ENCODE measurements at places on chromosomes 1 and 21. TPM values are rescaled to one million over a fixed set of nuclear protein-coding genes. Genes with fewer than 3 reads are reported as not detected.

DNA sequence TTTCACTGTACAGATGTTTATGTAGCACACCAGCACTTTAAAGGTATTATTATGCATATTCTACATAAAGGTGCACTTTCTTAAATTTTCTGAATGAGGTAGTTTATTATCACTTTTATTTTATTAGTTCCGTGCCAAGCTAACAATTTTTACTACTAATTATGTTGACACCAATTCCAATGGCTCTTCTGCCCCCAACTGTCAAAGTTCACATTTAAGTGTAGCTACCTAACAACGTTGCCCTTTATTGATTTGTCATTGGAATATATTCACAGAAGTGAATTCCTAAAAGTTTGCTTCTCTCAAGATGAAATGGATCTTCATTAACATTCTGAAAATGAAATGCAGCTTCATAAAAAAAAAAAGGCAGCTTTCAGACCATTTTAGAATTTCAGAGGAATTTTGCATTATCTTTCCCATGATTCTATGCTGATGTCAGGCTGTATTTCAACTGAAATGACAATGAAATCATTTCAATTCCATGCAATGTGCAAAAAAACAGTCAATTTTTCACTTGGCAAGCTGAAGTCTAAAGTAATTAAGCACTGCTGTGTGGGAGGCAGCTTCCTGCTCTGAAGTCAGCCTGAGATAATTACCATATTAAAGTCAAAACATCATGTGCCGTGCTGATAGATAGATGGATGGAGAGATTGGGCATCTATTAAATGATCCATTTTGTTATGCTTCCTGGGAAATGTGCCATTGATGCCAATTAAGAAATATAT is 229.2 kb downstream of the TTLL7 start:
- DNase-seq, result no peak

- DNase-seq, result no peak
Measured at GRCh38 chr1:169513208-169513607, 27.5 kb upstream of the SLC19A2 start.

DNA sequence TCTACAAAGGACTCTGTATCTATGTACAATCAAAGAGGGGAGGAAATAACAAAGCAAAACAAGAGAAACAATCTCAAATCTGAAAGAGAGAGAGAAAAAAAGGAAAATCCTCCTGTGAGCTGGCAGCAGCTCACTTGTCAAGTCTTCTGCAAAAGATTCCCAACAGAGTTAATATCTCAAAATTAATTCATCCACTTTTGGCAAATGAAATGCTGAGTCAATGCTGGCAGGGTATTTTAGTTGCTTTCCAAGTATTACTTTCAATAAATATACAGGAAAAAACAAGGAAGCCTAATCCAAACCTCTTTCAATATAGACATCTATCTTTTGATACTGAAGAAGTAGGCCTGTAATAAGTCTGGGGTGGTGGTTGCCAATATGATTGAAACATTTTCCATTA is 613.9 kb upstream of the NEGR1 start:
- DNase-seq, result no peak

DNA sequence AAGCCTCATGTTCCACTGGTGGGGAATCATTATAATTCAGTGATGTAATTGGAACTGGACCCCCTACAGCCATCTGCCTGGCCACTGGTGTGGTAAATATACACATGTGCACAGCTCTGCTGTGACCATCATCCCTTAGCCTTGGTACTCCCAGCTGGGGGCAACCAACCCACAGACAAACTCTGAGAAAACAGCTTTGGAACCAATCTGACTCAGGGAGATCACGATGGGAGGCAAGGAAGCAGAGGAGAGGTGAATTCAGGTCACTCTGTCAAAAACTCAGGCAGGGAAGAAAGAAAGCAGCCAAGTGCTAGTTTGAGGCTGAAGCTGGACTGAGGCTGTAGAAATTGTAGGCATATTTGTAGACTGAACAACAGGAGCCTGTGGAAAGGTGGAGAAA is 197.8 kb upstream of the GALNT2 start:
- DNase-seq, result no peak

DNA sequence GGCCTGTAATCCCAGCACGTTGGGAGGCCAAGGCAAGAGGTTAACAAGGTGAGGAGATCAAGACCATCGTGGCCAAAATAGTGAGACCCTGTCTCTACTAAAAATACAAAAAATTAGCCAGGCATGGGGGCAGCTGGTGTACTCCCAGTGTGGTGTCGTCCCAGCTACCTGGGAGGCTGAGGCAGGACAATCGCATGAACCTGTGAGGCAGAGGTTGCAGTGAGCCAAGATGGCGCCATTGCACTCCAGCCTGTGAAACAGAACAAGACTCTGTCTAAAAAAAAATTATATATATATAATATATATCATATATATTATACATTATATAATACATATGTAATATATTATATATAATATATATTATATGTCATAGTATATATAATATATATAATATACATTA is 249.2 kb upstream of the TPTE start:
- no peak for DNase-seq

DNA sequence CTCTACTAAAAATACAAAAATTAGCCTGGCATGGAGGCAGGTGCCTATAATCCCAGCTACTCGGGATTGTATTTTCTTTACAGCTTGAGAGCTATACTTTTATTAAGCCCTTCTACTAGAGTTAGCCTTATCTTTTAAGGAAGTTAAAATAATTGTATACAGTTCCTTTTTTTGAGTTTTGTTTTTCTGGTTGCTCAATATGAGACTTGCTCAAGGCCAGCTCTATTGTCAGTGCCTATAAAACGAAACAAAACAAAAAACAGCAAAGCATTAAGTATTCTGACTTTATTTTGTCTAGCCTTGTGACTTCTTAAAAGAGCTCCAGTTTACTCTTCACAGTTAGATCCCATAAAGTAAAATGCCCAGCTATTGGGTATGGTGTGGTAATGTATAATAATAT is 17.2 kb downstream of the PKN2 start:
- no peak for DNase-seq

- no peak for DNase-seq
Measured at GRCh38 chr1:1438531-1439381, 3.3 kb downstream of the VWA1 start.

DNA sequence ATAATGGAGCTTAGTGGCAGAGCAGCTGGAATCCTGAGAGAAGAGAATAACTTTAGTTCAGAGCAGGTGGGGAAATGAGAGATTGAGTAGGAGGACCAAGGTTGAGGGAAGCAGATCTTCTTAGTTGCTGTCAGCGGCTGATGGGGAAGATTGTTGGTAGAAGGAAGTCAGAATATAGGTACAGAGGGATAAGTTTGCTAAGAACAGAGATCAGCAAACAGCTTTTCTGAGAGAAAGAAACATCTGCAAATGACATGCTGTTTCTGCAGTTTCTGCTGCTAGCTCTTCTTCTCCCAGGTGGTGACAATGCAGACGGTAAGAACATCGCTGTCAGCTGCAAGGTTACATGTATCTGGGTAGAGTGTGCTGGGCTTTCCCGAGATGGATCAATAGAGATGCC is at the start of gene CD1C:
CD1C (plus strand) TSS at position 113 of the 400 bp plus-strand sequence; CDS start at position 255, 142 bp downstream.
- no peak for DNase-seq

DNA sequence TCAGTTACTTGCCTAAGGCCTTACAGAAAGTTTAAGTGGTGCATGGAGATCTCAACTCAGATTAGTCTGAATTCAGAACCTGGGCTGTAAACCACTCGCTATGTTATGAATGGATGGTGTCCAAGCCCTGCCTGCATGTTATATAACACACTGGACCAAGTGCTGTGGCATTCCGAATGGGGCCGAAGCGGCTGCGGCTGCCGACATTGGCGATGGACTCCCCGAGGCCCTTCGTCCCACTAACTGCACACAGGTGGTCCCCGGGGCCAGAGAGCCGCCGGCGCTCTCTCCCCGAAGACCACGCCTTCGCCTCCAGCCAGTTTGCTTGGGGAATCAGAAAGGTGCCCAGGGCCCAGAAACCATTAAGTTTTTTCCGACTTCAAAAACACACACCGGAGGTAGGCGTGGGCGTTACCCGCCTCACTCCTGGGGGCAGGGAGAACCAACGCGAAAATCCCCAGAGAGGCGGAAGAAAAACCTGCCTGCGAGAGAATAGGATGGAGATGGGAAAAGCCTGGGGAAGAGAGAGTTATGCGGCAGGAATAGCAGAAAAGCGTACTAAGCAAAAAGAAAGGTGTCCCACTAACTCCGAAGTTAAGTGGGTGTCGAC is 579 bp upstream of the TENT5C start:
- DNase-seq, result no peak

- no peak for DNase-seq
Measured at GRCh38 chr1:40825435-40825788, 36.8 kb downstream of the CITED4 start.

- no peak for DNase-seq
Measured at GRCh38 chr1:207806531-207807325, 54.9 kb downstream of the CD46 start.

DNA sequence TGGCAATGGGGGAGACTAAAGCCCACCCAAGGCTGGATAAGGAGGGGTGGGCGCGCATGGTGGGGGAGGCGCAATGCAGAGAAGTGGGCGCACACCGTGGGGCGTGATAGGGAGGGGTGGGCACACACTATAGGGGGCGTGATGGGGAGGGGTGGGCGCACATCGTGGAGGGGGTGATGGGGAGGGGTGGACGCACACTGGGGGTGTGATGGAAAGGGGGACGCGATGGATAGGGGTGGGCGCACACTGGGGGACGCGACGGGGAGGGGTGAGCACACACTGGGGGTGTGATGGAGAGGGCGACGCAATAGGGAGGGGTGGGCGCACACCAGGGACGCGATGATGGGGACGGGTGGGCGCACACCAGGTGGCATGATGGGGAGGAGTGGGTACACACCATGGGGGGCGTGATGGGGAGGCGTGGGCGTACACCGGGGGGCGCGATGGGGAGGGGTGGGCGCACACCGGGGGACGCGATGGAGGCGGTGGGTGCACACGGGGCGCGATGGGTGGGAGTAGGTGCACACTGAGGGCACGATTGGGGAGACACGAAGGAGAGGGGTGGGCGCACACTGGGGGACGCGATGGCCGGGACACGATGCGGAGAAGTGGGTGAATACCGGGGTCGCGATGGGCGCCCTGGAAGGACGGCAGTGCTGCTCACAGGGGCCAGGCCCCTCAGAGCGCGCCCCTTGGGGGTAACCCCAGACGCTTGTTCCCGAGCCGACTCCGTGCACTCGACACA is 929 bp downstream of the SUMO3 start:
- DNase-seq, result no peak

- no peak for DNase-seq
Measured at GRCh38 chr1:3231826-3232225, 162.8 kb downstream of the PRDM16 start.

GRCh38 chr1:201363467-201363866 is 14.0 kb downstream of the TNNT2 start:
- no peak for DNase-seq

DNA sequence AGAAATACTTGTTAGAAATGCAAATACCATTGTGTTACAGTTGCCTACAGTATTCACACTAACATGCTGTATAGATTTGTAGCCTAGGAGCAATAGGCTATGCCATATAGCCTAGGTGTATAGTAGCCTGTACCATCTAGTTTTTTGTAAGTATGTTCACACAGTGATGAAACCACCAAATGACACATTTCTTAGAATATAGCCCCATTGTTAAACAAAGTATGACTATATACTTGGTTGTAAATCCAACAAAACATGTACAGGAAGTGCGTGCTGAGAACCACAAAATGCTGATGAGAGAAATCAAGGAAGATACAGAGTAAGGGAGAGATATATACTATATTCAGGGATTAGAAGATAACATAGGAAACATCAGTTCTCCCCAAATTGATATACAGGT is 92.2 kb downstream of the POU2F1 start:
- no peak for DNase-seq

GRCh38 chr1:230084408-230085177 is 17.6 kb downstream of the GALNT2 start:
- DNase-seq, result no peak

DNA sequence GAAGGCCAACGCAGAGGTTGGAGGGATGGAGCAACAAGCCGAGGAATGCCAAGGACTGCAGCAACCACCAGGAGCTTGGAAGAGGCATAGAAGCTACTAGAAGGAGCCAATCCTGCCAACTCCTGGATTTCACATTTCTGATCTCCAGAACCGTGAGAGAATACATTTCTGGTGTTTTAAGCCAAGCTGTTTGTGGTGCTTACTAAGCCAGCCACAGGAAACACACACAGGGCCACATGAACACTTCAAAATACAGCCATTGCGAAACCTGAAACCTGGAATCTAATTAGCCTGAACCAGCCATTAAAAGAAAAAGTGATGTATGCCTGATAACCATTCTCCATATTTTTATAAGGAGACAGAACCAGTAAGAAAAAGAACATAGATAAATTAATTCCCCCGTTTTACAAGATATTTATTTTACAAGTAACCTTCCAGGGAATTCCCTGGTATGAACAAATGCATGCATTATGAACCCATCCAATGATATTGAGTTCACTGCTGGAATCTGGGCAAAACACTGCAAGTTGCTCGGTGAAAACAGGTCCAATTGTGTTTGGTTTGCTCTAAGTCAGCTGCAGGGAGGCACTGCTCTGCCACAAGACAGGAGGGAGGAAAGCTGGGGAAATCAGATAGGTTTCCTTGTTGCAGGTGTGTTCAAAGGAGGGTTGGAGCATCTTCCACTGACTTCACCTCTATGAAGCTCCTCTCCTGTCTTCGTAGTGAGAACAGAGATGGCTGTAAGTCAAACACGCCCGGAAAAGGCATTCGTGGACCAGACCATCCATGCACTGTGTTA is 70.2 kb downstream of the ETS2 start:
- DNase-seq, result no peak

GRCh38 chr1:83555871-83556270 is 443.1 kb downstream of the TTLL7 start:
- DNase-seq, result no peak

The LCE1B gene
- polyA plus RNA-seq, result not detected
